Ovary (tissue), 10 donors: ENCODE measurements at places on chromosomes 3 and 15.

- no peak for DNase-seq
Observed at GRCh38 chr3:184186184-184186901, at the start of gene ABCF3. TSS of gene ABCF3 (plus strand) at chr3:184186199. CDS start at chr3:184186208, 9 bp downstream.

DNA sequence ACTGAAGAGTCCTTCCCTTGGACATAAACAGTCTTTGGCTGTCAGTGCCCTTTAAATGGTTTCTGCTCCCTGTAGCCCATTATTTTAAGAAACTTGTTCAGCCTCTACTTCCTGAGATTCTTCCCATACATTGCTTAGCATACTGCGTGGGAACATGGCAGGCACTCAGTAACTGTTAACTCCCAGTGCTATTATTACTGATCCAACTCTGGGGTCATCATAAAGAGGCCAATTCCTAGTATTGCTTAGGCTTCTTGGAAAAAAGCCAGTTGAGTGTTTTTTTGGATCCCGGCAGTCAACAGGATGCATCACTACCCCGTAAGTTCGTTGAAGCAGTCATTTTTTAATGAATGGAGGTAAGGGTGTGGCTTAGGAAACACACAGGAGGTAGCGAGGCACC lies 206.2 kb upstream of the ADAMTS9 start:
- DNase-seq: no peak

DNA sequence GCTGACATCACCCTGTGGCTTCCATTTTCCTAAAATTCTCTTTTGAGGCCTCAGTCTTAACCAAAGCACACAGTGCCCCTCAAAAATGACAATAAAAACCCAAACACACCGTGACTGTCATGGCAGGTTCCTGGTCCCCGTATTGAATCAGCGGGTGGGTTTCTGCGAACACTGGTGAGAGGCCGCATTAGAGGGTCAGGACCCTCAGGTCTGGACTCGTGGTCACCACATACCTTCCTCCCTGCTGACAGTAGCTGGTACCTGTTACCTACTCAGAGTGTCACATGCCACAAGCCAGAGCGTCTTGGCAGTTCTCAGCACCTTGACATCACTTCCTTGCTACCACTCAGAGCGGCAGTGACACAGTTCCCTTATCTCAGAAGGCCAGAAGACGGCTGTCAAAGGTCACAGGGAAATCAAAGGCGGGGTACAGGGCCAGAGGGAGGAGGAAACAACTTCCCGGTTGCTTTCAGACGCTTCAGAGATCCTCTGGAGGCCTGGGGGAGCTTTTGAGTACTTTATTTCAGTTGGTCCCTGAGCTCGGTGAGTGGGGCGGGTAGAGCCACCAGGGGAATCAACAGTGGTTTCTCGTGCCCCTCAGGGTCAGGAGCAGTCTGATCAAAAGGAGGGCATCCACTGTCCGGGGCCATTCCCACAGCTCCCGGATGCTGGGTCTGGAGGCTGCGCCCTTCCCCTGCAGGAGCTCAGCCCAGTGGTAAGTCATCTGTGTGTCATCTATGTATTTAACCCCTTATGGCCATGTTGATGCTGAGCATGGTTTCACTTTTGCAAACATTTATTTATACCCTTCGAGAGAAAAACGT lies at the start of the genes CCR5AS and CCRL2:
Gene CCR5AS, minus strand, starts transcription at position 279 of the 824 bp plus-strand sequence.
Gene CCRL2, plus strand, starts transcription at position 472 of the 824 bp plus-strand sequence. CDS start 821 bp downstream, outside the sequence.
- no peak for DNase-seq

GRCh38 chr3:197008436-197009209 lies 21.0 kb downstream of the MELTF start:
- DNase-seq: no peak

GRCh38 chr15:32898414-32898813 lies 180.6 kb downstream of the GREM1 start:
- no peak for DNase-seq

- no peak for DNase-seq
Observed at GRCh38 chr3:12194209-12194608, 35.5 kb upstream of the TIMP4 start.

GRCh38 chr15:23548071-23548470 lies 17.4 kb upstream of the MKRN3 start:
- DNase-seq: no peak

GRCh38 chr3:43001556-43002121 lies 22.5 kb downstream of the GASK1A start:
- peak; percentile 47 for DNase-seq

- no peak for DNase-seq
Observed at GRCh38 chr3:186004209-186004608, 66.4 kb upstream of the TRA2B start.

- peak; percentile 65 for DNase-seq
Observed at GRCh38 chr3:111859974-111860859, 1.2 kb downstream of the PHLDB2 start.

GRCh38 chr3:129594409-129594808 lies 12.1 kb downstream of the PLXND1 start:
- DNase-seq: no peak

GRCh38 chr3:52190294-52191074 lies 7.5 kb upstream of the ALAS1 start:
- peak; percentile 72 for DNase-seq

- DNase-seq: no peak
Observed at GRCh38 chr3:13867732-13868131, 12.1 kb downstream of the WNT7A start.

DNA sequence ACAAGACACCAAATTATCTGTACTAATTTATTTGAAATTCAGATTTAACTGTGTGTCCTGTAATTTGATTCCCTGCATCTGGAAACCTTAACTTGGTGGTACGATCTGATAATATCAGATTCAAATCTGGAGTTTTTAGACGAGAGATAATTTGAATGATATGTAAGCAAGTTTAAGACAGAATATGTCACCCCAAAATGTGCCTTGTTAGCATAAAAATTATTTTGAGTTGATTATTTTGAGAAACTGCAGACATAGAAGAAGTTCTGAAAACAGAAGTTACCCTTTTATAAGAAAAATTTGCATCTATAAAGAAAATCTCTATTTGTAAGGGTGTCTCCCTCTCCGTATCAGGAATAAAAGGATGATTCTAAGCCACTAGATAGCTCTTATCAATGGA lies 1202.8 kb downstream of the ROBO2 start:
- DNase-seq: no peak

GRCh38 chr3:107633327-107634098 lies 110.8 kb downstream of the BBX start:
- no peak for DNase-seq

GRCh38 chr3:123075359-123075758 lies 8.5 kb downstream of the PDIA5 start:
- no peak for DNase-seq

DNA sequence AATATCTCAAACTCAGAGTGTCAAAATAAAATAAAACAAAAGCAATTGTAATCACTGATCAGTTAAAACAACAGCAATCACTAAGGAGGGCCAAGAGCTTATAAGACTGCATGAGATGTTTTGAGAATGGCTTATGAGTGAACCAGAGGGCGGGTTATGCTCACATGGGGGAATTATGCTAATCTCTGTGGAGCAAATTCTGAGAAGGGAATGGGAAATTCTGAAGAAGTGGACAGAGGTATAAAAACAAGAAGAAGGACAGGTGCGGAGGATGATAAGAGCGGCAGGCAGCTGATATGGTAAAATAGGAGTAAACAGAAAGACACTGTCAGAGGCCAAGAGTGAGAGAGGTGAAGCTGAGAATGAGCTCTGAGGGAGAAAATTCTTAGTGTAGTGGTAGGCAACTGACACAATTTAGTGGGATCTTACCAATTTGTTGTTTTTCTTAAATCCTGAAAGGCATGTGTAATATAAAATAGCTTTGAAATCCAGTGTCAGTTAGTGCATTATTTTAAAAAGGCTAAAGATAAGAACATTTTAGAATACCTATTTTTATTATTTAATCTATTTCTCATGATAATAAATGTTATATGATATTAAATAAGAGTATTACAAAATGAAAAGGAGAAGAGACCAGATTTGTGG lies 133.8 kb downstream of the SPATA16 start:
- no peak for DNase-seq

DNA sequence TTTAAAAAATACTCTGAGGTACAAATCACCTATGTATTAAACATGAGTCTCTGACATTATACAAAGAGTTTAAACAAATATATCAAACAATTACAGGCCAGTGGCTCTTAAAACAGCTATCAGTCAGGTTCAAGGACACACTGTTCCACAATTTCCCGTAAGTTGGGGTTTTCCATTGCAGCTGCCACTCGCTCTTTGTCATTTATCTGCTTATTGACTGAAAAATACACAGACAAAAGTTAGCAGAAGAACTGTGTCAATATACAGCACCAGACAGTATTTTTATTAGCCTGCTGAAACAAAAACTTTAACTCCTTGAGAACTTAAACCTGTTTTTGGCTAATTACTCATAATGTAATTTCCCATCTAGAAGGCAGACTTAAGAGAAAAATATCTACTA lies 20.8 kb downstream of the CIAO2A start:
- DNase-seq: no peak

DNA sequence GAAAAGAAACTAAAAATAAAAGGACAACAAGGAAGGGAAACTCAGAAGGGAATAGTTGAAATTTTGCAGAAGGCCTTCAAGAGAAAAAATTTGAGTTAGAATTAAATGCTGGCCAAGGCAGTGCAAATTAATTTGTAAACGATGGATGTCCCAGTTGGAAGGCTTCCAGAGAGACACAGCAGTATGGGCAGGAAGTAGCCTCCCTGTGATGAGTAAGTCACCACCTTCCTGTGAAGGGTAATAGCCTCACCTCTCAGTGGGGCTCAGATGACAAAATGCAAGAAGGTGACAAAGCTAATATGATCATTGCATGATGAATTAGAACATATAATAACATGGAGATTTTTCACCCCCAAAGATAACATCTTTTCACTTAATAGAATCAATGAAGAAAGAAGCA lies 27.3 kb upstream of the TMCO5A start:
- no peak for DNase-seq

GRCh38 chr3:118884748-118885206 lies 149.9 kb downstream of the IGSF11 start:
- DNase-seq: peak; percentile 79

DNA sequence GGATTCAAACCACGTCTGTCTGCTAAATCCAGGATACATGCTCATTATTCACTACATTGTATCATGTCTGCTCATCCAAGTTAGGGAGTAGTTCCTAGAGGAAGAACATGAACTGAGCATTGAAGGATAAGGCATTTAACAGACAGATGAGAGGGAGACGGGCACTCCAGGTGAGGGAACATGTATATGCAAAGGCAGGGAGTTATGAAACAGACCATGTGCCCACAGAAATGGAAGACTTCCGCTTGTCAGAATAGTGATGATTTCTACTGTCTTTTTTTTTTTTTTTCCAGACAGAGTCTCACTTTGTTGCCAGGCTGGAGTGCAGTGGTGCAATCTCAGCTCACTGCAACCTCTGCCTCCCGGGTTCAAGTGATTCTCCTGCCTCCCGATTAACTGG lies 5.0 kb upstream of the NDUFAF1 start:
- no peak for DNase-seq

GRCh38 chr15:33262306-33262705 lies 48.5 kb upstream of the RYR3 start:
- DNase-seq: no peak
